ENCODE measurements at places on chromosomes 1 and 21.

GRCh38 chr1:86505564-86505902 lies 36.8 kb downstream of the CLCA1 start:
- no peak for DNase-seq

- no peak for DNase-seq
Observed at GRCh38 chr1:159869173-159869572, 6.7 kb upstream of the VSIG8 start.

DNA sequence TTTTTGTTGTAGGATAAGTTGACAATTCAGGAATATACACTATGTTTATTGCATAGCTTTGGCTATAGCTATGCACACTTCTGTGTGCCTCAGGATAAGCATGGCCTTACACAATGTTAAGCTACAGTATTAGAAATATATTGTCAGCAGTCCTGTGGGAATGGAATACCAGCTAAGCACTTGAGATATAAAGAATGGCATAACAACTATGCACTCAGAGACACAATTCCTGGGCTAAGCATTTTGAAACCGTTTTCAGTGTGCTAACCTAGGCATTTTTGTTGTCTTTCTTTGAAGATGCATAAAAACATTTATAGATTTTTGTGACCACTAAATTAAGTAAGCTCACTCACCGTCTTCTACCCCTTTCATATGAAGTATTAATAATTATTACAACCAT lies 46.8 kb downstream of the TMPRSS15 start:
- DNase-seq, result no peak

DNA sequence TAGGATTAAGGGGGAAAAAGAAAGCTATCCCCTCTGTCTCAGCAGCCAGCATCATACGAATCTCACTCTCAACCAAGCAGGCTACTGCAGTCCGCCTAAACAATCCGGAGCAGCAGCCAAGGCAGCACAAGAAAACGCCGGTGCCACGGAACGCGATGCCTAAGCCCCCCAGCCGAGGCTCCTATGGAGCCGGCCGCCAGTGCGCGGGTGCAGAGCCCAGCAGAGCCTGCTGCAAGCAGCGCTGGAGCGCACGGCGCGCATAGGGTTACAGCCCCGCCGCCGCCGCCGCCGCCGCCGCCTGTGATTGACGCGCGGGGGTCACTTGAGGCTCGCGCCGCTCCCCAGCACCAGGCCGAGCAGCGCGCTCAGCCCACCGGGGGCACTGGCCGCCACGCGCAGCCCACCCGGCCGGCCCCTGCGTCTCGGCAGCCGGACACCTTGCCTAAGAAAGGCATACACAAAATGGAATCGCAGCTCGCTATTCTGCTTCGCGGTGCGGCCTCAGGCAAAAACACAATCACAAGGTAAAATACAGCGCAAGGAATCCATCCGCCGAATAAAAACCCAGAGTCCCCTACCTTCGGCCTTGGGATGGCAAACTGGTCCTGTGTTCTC lies 780 bp downstream of the HIVEP3 start:
- DNase-seq, result peak; percentile 25

- DNase-seq, result no peak
Observed at GRCh38 chr21:18907076-18907475, 503.5 kb upstream of the TMPRSS15 start.

DNA sequence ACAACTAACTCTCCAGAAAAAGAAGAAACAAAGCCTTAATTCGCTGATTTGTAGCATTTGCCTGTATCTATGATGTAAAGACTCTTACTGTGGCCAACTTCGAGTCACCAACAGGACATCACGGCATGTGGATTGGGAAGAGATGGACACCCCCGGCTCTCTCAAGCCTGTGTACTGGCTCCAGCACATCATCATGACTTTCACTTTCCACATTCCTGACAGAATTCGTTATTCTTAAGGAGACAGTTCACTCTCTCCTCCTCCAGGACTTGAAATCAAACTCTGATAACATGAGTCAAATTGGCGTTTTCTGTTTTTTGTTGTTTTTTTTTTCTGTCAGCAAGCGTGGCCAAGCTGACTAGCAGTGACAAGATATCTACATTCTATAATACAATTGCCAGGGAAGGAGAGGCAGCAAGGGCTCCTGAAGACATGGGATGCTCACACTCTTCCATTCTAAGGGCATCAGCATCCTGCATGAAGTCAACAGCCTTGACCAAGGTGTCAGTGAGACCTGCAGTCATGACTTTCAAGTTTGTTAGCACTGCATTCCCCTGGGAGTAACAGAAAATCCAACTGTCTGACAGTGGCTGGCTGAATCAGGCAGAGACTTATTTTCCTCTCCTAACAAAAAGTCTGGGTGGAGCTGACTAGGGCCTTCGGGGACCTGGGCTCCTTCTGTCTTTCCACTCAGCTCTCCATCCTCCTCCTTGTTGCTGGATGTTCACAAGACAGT lies 13.3 kb upstream of the TRAF3IP3 start:
- no peak for DNase-seq
